ENCODE measurements at places on chromosomes 6 and 20. TPM values are rescaled to one million over a fixed set of nuclear protein-coding genes. Genes with fewer than 3 reads are reported as not detected.

Gene NCR2
- not detected for total RNA-seq

Gene PGC
- total RNA-seq: not detected

Gene TMEM74B
- 0.07 TPM for total RNA-seq

Gene NMBR
- 0.11 TPM for total RNA-seq

Gene SLX4IP
- total RNA-seq: 2.8 TPM

Gene LIN28B
- not detected for total RNA-seq

Gene C6orf58
- total RNA-seq: not detected

Gene NRN1
- total RNA-seq: 1.7 TPM

Gene C6orf132
- not detected for total RNA-seq

GRCh38 chr6:123965894-123966293, 162.2 kb downstream of the NKAIN2 start:
- DNase-seq: no peak

DNA sequence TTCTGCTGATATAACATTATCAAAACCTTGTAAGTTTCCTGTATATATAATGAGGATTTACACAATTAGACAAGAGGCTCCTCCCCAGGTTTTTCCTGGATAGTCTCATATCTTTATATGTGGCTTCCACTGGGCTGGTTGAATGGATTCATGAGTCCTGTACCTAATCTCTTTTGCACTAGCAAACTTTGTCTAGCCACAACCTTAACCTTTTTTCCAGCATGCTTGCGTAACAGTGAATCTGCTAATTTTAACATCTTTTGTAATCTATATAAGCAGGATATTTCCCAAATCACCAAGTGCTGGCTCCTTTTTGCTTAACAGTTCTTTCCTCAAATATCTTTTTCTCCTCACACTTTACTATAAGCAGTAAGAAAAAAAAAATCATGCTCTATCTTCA, 153.6 kb downstream of the COL21A1 start:
- DNase-seq: no peak

GRCh38 chr6:22029171-22029570, 267.7 kb downstream of the PRL start:
- DNase-seq: no peak

DNA sequence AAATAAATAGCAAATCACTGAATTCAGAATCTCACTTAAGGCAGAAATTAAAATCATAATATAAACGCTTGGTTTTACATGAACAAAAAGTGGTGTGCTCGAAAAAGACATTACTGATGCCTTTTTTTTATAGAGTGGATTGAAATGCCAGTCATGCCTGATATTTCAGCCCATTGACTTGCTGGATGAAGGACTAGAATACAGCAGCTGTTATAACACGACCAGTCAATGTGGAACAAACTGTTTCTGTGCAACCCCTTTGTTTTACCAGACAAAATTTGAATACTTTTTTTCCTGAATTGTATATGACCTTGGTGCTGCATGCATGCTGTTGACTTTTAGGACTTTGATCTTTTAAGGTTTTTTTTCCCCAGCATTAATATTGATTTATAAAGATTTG, 150.0 kb downstream of the QKI start:
- DNase-seq: no peak

- DNase-seq: no peak
Measured at GRCh38 chr20:23644164-23644563, 6.4 kb upstream of the CST3 start.

DNA sequence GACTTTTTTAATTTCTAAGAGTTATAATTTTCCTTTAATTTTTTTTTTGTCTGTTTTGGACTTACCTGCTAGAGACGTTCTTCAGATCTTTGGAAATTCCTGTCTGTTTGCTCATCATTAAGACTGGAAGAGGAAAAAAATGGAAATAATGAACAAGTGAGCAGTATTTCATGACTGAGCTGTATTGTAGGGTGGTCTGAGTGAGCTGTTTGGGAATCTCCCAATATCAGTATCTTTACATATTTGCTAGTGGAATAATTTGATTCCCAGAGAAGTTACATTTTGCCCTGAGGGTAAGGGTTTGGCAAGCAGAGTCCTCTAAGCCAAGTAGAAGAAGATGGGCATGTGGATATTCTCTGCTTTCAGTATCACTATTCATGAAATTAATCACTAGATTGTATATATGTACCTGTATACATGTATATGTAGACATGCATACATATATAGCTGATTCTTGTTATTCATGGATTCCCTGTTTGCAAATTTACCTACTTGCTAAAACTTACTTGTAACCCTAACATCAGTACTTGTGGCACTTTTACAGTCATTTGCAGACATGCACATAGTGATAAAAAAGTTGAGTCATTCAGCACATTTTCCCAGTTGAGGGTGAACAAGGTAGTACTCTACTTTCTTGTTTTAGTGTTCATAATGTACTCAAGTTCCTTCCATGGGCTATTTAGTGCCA, 13.5 kb downstream of the ZC2HC1B start:
- no peak for DNase-seq

DNA sequence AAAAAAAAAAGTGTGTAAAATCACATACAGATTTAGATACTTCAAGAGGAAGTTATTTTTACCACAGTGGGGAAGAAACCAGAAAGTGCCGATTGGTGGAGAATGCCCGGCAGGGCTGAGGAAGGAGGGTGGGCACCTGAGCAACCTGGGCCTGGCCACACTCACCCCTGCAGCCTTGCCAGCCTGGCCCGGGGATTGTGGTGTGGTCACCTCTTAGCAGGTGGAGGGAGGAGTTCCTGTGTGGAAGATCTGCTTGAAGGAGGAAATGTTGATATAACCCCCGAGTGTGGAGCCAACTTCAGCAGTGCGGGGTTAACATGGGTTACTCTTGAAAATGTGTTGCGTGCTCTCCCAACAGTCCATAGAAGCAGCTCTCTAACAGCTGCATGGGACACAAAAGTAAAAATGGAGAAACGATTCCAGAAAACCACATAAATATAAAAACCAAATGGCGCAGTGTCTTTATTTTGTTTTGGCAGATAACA, 14.7 kb downstream of the UST start:
- no peak for DNase-seq

DNA sequence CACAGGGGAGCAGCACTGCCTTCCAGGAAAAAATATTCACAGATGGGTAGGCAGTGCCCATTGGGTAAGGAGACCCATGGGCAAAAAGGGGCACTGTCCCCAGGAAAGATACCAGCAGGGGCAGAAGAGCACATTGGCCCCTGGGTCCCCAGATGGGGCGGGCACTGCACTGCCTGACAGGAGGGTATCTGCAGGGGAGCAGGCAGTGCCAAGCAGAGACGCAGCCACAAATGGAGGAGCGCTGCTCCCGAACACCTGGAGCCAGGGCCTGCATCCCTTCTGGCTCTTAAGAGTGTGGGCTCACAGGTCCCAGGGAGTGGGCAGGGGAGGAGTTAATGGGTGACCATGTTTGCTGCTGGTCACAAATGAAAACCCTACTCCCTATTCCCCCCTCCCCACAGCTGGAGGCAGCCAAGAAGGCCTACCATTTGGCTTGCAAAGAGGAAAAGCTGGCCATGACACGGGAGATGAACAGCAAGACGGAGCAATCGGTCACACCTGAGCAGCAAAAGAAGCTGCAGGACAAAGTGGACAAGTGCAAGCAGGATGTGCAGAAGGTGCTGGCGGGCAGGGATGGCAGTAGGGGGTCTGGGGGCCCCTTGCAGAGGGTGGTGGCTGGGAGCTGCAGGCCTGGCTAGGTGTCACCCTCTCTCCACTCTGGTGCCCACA, 27.0 kb downstream of the SPDEF start:
- DNase-seq: no peak

- DNase-seq: no peak
Measured at GRCh38 chr6:157126183-157127098, 196.9 kb downstream of the TMEM242 start.

DNA sequence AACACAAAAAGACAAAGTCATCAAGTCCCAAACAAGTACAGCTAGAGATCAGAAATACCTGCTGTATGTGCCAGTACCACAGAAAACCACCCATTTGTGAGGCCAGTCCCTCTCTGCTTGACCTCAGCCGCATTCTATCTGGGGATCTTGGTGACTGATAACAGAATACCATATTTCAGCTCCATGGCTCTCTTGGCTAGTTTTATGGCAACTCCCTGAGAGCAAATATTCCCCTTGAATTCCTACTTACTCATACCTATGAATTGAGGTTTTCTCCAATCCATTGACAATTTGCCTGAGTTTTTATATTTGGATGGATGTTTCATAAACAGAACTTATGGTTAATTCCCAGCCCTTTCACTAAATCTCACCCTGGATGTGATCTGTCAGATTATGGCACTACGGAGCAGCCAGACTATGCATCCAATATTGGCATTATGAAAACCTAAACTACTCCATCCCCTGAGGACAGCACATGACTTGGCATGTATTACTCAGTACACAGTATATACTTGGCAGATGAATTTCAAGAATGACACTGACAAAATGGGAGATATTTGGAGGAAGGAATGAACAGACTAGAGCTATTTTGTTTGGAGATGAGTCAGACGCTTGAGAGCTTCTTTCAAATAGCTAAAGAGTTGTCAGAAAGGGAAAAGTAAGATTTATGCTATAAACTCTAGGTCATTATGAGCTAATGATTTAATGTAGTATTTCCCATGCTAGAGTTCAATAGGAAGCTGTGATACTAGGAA, 95.7 kb downstream of the PRDM1 start:
- DNase-seq: no peak

DNA sequence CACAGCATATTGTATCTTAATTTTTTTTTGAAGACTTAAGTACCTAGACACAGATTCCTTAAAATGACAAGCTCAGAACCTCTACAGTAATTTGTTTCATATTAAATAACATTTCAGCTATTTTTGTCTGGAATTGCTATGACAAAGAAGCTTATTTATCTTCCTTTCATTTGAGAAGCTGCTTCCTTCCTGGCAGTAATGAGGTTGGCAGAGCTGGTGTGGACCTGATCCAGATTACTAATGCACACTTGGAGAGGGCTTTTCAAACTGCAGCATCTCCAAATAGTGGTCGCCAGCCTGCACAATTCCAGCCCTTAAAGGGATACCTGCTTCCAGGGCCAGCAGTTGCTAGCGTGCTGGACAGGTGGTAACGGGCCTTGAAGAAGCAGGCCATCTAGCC, 12.1 kb downstream of the PTCHD4 start:
- DNase-seq: no peak

- DNase-seq: no peak
Measured at GRCh38 chr20:34328928-34329677, 25.9 kb upstream of the AHCY start.

- no peak for DNase-seq
Measured at GRCh38 chr6:36715469-36715868, 17.8 kb downstream of the RAB44 start.
